Putamen (tissue), 1 donor: ENCODE measurements at places on chromosomes 2 and 18.

- DNase-seq: no peak
Measured at GRCh38 chr2:238688193-238689153, 159.4 kb upstream of the TWIST2 start.

GRCh38 chr2:223586261-223586660 is 15.9 kb downstream of the SCG2 start:
- DNase-seq: no peak

DNA sequence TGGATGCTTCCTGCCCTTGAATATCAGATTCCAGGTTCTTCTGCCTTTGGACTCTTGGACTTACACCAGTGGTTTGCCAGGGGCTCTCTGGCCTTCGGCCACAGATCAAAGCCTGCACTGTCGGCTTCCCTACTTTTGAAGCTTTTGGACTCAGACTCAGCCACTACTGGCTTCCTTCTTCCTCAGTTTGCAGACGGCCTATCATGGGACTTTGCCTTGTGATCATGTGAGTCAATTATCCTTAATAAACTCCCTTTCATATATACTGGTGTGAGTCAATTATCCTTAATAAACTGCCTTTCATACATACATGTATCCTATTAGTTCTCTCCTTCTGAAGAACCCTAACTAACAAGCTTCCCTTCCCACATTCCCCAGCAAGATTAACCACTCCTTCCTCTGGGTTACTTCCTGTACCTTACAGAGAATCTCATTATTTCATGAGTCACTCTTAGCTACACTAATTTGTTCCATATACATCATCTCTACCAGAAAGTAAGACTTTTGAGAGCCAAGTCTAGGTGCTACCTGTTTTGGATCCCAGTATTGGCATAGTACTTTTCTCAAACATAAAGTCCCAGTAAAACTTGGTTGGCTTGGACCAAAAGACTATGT is 31.3 kb upstream of the LRATD1 start:
- no peak for DNase-seq

GRCh38 chr2:46364797-46365457 is 67.7 kb downstream of the EPAS1 start:
- peak; percentile 33 for DNase-seq

DNA sequence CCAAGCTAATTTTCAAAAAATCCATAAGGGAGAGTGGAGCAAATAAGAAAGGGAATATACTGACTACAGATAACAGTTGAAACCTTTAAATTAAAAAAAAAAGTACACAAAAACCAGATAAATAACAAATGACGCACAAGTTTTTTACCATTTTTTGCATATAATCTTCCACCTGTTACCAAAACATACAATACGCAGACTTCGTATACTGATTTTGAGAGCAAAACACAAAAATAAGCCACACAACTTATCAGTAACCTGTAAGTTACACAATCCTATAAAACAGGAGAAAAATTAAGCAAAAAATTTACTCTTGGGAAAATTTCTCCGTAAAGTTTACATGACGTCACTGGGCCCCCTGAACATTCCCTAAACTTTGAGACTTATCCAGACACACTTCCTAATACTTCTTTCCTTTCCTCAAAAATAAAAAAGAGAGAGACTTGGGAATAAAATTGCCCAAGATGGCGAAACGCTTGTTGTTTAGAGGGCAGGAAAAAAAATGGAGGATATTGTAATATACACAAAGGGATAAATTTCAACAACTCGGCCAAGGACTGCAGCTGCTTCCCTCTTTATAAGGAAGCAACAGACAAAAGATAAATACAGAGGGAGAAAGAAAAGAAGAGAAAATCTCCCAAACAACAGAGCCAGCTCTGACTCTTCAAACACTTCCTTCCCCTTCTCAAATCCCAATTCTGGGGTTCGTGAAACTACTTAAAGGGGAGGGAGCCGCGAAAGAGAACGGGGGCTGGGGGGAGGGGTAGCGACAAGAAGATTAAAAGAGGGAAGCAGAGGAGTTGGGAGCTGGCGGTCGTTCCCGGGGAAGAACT is 1.6 kb downstream of the BAZ2B start:
- no peak for DNase-seq

DNA sequence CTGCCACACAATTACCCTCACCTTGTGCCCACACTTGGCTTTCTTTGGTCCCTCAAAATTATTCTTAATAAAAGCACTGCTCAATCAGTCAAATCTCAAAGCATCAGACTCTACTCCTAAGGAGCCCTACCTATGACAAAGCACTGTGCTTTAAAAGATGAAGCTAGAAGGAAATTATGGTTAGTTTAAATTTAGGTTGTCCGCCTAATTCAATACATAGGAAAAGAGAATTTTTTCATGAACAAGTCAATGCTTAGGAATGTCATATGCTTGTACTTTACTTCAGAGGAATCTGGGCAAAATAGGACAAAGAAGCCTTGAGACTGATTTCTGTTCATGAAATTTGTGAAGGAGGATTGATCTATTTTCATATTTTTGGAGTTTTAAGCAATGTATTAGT is 726.4 kb upstream of the CDH2 start:
- no peak for DNase-seq

GRCh38 chr18:32896776-32897547 is 124.1 kb upstream of the KLHL14 start:
- DNase-seq: no peak

- DNase-seq: no peak
Measured at GRCh38 chr2:106560773-106561172, 73.6 kb downstream of the CD8B2 start.

DNA sequence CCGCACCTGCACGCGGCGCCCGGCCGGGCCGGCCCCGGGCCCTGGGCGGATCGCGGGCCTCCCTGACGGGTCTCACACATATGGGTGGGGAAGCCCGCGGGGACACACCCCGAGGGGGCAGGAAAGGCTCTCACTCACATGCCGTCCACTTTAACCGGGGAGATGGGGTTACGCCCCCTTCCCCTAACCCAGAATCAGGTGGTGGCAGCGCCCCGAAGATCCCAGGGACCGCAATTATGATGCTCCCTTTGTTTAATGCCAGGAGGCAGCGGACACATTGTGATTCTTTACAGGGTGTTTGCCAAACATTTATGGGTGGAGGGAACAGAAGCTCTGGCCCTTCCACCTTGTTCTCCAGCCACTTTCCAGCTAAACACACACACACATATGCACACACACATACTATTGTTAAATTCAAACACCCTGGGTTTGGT is 424 bp upstream of the ANKRD44 start:
- no peak for DNase-seq

DNA sequence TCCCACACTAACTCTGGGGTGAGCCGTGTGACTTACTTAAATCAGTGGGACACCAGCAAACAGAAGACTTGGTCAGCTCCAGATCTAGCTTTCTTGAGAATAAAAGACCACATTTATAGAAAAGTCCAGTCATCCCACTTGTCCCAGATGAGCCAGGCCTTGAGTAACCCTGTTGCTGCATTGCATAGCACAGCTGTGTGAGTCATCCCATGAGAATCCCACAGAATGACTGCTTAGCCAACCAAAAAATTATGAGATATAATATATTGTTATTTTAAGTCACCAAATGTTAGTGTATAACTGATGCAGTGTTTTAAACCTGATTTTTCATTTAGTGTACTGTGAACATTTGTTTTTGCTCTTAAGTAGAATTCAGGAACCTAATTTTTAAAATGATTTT is 94.2 kb upstream of the FSHR start:
- DNase-seq: no peak

- no peak for DNase-seq
Measured at GRCh38 chr2:181515719-181516118, 58.5 kb downstream of the ITGA4 start.

GRCh38 chr18:55879331-55879730 is 291.3 kb upstream of the TCF4 start:
- no peak for DNase-seq

GRCh38 chr2:144130551-144130950 is 389.4 kb downstream of the ZEB2 start:
- DNase-seq: no peak

DNA sequence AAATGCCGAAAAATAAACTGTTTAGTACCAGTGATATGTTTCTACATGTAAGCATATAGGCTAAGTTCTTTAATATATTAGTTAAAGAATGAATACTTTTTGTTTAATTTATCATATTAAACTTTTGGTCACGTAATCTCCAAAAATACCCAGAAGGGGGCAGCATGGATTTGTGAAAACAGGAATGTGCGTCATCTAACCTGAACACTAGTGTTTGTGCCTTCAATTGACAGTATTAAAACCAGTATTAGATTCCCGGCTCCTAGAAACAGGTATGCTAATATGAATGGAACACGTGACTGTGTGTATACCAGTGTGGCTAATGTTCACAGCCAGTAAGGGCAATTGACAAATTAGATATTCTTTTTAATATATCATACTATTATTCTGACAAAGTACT is 51.8 kb downstream of the WDR7 start:
- peak; percentile 41 for DNase-seq

DNA sequence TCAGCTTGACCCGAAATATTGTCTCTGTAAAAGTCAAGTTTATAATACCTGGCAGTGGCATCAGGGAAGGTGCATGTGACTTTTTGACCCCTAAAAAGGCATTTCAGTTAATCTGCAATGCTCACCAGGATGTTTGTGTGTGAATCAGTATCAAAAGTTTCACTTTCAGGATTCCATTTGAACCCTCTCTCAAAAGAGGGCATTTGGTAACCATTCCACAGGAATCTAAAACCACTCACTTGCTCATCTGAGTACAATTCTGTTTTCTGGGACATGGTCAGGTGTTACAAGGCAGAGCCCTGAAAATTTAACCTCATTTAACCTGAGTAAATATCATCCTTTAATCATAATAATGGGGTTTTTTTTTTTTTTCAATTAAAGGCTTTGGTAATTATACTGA is 77.9 kb upstream of the KLF7 start:
- DNase-seq: no peak

DNA sequence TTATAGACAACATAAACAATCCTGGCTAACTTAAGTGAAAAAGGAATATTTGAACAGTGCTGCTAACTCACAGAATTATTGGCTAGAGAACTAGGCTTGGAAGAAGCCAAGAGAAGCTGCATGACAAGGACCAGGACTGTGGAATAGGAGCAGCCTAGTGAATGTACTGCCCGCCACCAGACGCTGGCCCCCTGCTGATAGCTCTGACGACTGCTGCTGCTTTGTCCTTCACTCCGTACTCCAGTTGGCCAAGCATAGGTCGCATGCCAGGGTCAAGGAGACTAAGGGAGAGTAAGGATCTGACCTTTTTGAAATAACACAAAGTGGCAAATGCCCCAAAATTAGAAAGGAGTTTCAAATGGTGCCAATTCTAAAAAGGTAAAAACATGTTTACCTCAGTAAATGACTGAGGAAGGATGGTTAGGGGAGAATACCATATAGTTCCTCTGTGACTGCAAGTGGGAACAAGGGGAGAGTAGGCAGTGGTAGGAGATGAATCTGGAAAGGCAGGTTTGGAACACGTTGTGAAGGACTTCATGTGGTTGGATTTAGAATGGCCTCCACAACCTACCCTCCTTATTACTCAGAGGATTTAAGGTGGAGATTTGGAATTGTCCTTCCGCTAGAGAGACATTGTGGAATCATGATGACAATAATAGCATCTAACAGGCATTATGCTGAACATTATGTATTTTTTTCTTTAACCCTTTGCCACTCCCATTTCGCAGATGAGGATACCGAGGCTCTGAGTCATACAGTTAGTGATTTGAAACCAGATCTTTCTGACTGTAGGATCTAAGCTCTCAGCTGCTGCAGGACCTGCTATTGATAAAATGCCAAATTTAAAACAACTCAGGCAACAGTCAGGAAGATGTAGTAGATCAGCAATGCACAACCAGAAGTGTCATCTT is 19.5 kb downstream of the STRADB start:
- DNase-seq: no peak
